ENCODE measurements at places on chromosomes 12 and 14. TPM values are rescaled to one million over a fixed set of nuclear protein-coding genes. Genes with fewer than 3 reads are reported as not detected.

RDH16 gene
- total RNA-seq, result 0.24 TPM

CCDC175 gene
- not detected for total RNA-seq

LRRC43 gene
- total RNA-seq, result 0.81 TPM

PLA2G1B gene
- total RNA-seq, result not detected

CFAP54 gene
- total RNA-seq, result 0.13 TPM

TMEM117 gene
- total RNA-seq, result 5.8 TPM

CLEC14A gene
- total RNA-seq, result 28.8 TPM

MIP gene
- not detected for total RNA-seq

PXN gene
- total RNA-seq, result 47.1 TPM

PTHLH gene
- not detected for total RNA-seq

VCPKMT gene
- 2.5 TPM for total RNA-seq

POLE2 gene
- 0.38 TPM for total RNA-seq

CNTN1 gene
- total RNA-seq, result 0.46 TPM
